Large intestine (tissue), 12 donors: ENCODE measurements at places on chromosomes 5 and 9. TPM values are rescaled to one million over a fixed set of nuclear protein-coding genes. Genes with fewer than 3 reads are reported as not detected.

The GRXCR2 gene
- polyA plus RNA-seq, result 0.03 TPM

The SHLD3 gene
- polyA plus RNA-seq, result 6.1 TPM

The OR1J2 gene
- polyA plus RNA-seq, result not detected

The SH3GL2 gene
- 2.4 TPM for polyA plus RNA-seq

The DIAPH1 gene
- 89.4 TPM for polyA plus RNA-seq
